ENCODE measurements at places on chromosomes 3 and 15.

DNA sequence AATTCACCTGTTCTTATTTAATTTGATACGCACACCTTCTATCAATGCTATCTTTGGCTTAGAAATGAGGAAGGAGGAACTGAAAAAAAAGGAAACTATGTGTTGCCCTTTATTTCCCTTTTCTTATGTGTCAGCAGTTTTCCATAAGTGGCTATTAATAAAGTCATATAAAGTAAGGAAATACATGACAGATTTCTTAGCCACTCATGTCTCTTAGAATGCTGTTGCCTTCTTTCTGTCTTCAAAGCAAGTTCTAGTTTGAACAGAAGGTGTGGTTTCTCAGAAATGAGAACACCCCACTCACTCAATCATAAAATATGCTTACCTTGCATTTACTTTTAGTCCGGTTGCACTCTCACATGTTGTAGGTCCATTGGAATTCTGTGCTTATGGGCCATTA is 640.5 kb upstream of the GRM7 start:
- no peak for DNase-seq

DNA sequence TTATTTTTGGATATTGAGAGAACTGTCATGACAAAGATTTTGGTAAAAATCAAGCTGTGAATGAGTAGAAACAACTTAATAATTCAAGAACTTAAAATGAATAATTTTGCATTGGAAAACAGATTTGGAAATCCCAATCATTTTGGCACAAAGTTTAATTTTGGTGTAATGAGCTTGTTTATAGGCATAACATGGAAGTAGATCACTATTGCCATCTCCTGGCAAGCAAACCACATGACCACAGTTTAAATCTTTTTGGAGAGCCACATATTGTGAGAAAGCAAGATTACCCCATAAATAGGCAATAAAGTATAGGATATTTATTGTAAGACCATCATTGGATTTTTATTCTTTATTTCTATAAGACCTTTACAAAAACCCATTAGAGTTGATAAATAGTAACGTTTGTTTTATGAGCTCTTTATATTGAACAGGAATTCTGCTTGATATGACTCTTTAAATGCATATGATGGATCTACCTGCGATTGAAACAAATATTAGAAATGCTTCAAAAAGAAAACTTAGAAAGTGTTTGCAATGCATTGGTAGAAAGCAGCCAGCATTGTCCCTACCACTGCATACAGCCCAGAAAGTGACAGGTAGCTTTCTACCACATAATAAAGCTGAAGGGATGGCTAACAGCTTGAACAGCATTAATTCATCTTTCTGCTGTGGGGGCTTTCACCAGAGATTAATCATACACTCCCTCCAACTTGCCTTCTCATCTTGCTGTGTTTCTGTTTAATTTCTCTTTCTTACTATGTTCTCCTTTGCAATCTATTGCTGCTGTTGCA is 766.8 kb downstream of the TBL1XR1 start:
- no peak for DNase-seq

- no peak for DNase-seq
These were observed 751.0 kb downstream of the VGLL3 start for GRCh38 chr3:86239946-86240345.

- no peak for DNase-seq
These were observed 3.5 kb upstream of the EFCC1 start for GRCh38 chr3:128997486-128998133.

GRCh38 chr15:55003965-55004873 is 192.5 kb downstream of the RSL24D1 start:
- DNase-seq, result no peak

DNA sequence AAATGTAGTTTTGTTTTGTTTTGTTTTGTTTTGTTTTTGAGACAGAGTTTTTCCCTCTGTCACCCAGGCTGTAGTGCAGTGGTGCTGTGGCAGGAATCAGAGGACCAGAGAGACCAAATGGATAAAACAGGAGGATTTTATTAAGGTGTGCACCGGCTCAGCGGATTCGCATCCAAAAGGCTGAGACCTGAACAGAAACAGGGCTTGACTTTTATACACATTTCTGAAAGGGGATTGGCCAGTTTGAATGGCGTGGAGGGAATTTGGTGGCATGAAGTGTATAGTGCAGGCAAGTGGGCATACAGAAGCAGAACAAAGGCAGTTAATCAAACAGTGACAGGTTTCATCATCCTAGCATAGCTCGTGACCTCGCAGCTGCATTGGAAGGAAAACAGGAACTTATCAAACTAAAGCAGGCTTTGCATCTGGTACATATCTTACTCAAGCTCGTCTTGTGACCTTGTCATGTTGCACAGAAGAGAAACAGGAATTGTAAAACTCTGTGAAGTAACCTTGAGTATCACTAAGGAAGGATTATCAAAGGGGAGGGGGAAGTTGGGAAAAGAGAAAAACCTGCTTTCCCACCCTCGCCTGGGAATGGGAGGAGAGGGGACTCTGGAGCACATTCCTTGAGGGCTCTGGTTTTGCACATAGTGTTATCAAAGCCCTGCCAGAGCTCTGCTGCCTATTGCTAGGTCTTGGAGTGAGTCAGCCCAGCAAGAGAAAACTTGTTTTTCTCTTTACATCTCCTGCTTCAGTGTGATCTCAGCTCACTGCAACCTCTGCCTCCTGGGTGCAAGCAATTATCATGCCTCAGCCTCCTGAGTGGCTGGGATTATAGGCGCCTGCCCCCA is 38.5 kb downstream of the C3orf62 start:
- DNase-seq, result peak; percentile 100

- no peak for DNase-seq
These were observed 94.3 kb upstream of the C3orf80 start for GRCh38 chr3:160130950-160131349.

DNA sequence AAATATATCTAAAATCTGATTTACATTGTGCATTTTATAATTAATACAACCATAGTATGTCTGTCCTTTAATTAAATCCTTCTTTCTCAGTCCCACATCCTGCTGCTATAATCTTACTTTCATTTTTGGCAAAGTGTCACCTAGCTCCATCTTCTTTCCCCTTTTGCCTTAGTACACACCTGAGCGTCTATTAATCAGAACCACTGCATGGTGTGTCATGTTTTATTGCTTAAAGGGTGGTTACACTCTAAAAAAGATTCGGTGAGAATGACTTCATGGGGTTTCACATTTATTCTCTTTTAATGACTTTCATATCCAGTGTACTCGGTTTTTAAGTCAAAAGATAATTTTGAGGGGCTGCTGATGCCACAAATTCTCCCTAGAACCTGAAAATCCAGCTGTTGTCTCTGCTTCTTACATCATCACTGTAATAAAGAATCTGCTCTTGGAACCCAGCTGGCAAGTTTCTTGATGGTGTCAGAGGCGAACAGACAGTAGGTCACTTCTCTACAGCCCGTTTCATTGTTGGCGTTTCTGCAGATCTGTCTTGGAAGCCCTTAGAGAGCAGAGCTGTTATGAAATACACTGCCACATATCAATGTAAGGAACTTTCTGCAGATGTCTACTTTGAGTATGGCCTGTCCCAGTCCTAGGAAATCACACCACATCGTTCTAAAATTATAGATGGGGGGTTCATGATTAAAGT is 99.7 kb downstream of the TIGIT start:
- no peak for DNase-seq

GRCh38 chr15:90376789-90377188 is 11.3 kb upstream of the IQGAP1 start:
- DNase-seq, result peak; percentile 42

DNA sequence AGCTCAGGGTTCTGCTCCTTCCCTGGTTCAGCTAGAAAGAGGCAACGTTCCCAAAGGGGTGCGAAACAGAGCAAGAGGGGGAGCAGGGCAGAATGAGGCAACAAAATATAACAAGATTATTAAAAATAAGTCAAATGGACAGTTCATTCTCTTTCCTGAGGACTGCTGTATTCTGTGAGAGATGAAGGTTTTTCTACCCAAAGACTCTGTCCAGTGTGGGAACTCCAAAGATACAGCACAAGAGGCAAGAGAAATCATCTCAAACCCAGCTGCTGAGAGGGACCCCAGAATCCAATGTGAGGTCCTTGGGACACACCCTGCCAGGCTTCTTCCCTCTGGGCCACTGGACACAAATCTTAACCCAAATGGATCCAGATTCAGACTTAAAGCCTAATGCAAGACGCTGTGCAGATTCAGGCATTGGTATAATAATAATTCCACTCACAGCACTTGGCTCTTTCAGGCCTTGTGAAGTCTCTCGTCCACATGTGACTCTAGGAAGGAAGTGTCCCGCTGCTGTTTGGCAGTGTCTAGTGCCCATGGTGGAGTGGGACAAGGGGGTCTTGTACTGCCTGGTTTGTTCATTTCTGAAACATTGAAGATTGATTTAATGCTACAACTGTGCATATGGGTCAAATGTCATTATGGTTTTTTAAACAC is 14.5 kb upstream of the ARHGAP31 start:
- DNase-seq, result no peak

DNA sequence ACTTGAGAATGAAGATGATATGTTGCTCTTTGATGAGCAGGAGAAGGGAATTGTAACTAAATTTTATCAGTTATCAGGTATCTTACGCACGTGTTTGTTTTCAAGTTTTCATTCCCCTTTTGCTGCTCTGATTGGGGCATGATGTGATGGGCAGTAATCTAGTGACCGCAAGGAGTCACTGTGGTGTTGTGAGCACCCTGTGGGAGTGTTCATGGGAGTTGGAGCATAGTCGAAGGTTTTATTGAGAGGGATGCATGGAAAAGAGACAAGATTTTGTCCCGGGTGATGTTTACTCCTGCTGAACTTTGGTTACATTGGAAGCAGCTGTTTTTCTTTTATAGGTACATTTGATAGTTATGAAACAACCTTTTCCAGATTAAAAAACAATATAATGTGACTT is 2.1 kb downstream of the FAN1 start:
- no peak for DNase-seq

DNA sequence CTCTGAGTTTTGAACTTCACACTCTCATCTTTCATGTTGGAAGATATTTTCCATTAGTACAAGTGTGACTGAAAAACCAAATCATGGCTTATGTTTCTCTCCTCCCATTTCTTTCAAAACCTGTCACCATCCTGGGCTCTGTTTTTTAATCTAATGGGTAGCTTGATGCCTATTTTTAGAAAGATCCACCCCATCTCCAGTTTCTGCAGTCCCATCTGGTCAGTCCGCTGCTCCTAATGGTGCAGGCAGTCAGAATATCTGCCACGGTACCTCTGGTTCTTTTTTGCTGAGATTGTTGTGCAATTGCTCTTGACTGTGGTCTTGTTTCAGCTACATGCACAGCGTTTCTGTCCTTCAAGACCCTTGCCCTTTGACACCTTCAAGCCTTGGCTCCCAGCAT is 240.9 kb upstream of the CADM2 start:
- no peak for DNase-seq

DNA sequence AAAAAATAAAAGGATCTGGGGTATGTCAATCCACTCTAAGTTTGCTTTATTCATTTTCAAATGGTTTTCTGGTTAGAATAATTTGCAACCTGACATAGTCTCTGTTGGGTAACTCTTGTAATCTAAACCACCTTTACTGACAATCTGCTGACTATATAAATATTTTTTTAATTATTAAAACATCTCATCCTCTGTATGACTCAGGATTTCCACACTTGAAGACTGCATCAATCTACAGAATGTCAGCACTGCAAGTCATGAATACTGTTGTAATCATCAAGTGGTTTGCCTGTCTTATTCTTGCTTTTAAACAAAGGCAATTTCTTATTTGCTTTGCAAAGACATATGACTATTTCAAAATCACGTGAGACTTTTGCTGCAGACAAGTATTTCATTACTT is 42.1 kb downstream of the VGLL3 start:
- DNase-seq, result no peak

DNA sequence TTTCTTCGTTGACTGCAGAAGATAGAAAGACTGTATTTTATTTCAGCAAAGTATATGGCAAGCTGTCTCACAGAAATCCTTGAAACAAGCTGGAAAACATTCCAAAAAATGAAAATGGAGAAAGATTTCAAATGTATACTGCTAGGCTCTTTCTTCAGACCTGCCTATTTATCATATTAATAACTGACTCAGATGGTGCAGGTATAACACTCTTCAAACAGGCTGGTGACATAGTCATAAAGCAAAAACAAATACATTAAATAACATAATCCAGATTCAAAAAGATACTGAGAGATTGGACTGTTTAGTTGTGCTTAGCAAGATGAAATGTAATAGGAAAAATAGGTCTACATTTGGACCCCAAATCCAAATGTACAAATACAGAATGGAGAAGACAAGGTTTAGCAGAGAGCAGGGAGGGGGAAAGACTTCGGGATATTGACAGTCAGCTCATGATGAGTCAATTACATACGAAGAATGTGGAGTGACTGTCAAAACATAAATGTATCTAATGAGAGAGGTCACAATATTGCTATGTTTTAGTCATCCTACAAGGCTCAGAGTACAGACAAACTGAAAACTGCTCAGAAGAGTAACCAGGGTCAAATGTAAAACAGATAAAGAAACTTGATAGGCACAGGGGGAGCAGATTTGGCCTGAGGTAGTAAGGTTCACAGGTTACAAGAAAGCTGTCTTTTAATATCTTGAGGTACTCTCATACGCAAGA is 88.7 kb downstream of the DMXL2 start:
- no peak for DNase-seq

DNA sequence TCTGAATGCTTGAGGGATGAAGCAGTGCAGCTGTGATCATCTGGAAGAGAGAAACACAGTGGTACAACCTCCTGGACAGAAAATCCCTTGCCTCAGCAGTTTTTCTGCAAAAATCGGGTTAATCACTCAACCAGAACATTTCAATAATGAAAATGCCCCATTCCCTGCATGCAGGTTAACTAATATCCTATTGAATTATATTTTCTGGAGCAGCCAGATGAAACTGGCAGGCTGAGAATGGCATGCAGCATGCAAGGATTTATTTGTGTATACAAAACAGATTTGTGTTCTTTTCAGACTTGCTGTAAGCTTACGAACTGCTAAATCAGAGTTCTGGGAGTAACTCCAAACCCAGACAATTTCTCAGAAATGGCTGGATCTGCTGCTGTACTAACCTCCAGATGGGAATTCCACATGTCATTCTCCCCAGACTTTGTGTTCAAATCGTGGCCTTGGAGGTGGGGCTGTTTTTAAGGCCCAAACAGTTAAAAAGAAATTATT is 39.1 kb downstream of the SLC9A9 start:
- no peak for DNase-seq

DNA sequence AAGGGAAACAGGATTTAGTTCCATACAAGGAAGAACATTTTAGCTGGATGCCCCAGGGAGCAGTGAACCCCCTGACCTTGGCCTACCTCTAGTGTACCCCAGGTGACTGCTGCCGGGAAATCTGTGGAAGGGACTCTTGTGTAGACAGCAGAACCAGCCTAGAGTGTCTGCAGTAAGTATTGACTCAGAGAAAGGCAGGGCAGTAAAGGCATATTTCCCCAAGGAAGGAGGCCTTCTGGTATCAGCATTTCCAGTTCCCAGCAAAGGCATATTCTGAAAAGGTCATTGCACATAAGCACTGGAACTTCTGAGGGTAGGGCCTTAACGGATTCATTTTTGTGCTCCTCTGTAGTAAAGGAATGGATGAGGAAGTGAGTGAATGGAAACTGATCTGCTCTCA is 246.2 kb downstream of the FAM43A start:
- DNase-seq, result no peak

DNA sequence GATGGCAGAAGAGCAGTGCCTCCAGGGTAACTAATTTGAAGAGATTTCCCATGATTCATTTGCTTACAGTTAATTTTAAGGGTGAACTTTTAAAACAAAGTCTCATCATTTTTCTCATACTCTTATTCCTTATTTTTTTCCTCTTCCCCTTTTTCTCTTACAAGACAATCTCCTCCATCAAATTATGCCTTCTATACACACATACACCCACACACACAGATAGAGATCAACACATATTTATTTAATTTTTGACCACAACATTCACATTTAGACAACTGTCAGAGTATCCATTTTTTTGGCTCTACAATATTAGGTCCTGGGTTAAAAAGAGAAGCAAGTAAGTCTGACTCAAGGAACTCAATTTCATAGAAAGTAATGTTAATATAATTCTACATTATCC is 37.6 kb downstream of the AAGAB start:
- no peak for DNase-seq
